ENCODE measurements at places on chromosomes 13 and 19. TPM values are rescaled to one million over a fixed set of nuclear protein-coding genes. Genes with fewer than 3 reads are reported as not detected.

The CDKN2D gene
- 75.2 TPM for total RNA-seq

DNA sequence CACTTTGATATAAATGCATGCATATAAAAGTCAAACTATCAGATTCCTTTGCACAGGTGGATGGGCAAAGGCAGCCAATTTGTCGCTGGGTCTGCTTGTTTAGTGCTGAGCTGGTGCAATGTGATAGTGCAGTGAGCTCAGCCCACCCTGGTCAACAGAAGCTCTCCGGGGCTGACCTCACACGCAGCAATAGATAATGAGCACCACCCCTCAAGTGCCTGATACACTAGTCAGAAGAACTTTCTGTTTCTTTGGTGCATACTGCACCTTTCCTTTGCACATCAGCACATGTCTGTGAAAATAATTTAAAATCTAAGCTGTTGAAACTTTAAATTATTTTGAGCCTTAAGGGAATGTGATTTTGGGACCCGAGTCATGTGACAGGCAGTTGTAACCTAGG lies 20.2 kb downstream of the ATP8A2 start:
- H3K27ac ChIP-seq: no peak overlapping the region
- no peaks in the 10 kb centered on the region for H3K4me1 ChIP-seq
- no peak for DNase-seq
- H3K4me3 ChIP-seq: no peak overlapping the region
- peaks cover 24% of the 10 kb centered on the region for H3K27me3 ChIP-seq

The ADGRL1 gene
- 14.6 TPM for total RNA-seq

GRCh38 chr13:30792285-30793000 lies 57.1 kb downstream of the ALOX5AP start:
- H3K27me3 ChIP-seq: no peaks in the 10 kb centered on the region
- H3K36me3 ChIP-seq: no peaks in the 10 kb centered on the region

DNA sequence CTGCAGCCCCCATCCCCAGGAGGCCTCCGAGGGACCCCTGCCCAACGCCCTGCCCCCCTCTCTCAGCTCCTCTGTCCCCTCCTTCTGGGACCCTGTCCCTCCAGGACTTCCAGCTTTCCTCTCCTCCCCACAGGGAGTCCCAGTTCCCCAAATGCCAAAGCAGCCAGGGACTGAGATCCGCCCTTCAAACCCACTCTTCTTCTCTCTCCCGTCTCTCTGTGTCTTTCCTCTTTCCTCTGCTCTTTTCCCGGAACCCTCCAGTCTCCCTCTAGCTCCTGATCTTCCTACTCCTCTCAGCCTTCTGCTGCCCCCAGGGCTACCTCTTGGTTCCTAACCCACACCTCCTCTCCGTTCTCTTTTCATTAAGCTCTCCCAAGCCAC lies 377 bp downstream of the CA11 start:
- H3K27me3 ChIP-seq: no peaks in the 10 kb centered on the region
- peaks cover 31% of the 10 kb centered on the region for H3K4me1 ChIP-seq
- H3K4me3 ChIP-seq: peak overlapping the region; percentile 78
- peak; percentile 19 for DNase-seq
- no peaks in the 10 kb centered on the region for H3K36me3 ChIP-seq
- peak overlapping the region; percentile 80 for H3K27ac ChIP-seq

DNA sequence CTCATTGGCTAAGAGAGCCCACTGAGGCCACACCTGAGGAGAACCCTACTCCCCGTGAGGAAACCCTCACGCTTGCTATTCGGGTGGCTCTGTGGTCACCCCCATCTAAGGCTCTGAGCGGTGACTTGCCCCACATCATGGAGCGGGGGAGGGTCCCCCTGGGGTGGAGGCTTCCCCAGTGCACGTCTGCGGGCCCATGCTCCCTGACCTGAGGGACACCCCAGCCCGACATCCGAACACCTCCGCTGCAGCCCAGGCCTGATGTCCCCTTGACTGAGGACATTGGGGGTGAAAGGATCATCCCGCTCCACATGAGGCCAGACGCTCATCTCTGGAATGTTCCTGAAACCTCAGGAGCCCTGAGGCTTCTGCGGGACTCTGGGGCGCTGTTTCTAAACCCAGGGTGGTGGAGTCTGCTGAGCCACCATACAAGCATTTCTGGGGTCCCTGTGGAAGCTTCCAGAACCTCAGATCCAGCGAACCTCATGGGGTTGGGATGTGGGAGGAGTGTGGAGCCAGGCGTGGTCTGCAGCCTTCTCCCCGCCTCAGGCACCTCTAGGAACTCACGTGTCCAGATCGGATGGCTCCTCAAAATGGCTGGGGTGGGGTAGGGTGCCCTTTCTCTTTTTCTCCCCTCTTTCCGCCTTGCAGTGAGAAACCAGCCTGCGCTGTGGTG lies 19.9 kb downstream of the TMED1 start:
- no peak for DNase-seq
- H3K4me1 ChIP-seq: peaks cover 6% of the 10 kb centered on the region
- peak overlapping the region; percentile 53 for H3K27ac ChIP-seq
- no peak overlapping the region for H3K4me3 ChIP-seq

DNA sequence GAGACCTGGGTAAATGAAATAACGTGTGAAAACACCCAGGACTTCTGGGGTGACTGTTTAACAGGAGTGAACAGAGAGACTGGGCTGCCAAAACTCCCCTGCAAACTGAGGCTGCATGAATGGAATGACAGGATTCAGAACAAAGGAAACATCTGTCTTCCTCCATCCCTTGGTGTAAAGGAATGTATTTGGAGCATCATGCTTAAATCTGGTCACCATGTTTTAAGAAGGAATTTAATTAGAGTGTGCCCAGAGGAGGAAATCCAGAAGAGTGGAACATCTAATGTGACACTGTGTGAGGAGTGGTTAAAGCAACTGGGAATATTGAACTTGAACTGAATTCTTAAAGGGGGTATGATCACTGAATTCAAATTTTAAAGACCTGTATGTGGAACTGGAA lies 437.2 kb downstream of the LIG4 start:
- no peaks in the 10 kb centered on the region for H3K4me1 ChIP-seq
- no peaks in the 10 kb centered on the region for H3K36me3 ChIP-seq
- H3K27me3 ChIP-seq: no peaks in the 10 kb centered on the region
- no peak for DNase-seq

- no peak for DNase-seq
- no peak overlapping the region for H3K4me3 ChIP-seq
- H3K36me3 ChIP-seq: peaks cover 16% of the 10 kb centered on the region
- peaks cover 15% of the 10 kb centered on the region for H3K4me1 ChIP-seq
Measured at GRCh38 chr19:17943274-17944221, 10.7 kb downstream of the CCDC124 start.
